ENCODE measurements at places on chromosomes 2 and 18. TPM values are rescaled to one million over a fixed set of nuclear protein-coding genes. Genes with fewer than 3 reads are reported as not detected.
A peak's percentile ranks its signal among the peaks of the same experiment; 100 is the strongest.

DNA sequence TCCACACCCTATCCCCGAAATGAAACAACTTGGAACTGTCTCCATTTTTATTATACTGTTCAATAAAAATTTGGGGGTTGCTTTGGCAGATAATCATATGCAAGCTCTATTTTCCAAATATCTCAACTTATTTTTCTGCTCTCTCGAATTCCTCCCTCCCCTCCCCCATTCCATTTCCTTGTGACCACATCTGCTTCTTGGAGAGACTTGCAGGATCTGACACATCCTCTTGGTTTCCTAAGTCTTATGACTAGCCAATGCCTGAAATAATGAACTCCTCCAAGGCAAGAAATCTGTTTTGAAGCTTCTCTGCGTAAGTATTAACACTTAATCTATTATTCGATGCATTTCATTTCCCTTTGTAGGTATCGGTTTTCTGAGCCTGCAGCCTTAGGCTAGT, 16.1 kb downstream of the TGIF1 start:
- DNase-seq: peak; percentile 36

DNA sequence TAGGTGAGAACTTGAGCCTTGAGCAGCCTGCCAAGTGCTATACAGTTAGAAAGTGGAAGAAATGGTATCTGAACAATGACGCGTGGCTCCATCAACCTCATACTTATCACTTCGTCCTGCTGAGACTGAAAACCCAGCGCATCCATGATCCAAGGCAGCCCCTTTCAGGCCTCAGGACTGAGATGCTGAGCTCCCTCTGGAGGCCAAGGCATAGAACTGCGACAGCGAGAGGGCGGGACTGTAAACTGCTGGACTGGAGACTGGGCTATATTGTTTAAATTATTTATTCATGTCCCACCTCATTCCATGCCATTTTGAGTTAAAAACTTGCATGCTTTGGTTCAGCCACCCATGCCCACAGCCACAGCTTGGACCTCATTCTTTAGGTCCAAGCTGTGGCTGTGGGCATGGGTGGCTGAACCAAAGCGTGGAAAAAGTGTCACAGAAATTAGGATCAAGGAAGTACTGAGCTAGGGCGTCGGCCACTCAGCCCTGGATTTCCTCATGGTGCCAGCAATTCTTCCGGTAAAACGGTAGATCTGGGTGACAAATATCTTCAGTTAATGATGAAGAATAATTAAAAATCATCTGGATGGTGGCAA, 195.5 kb downstream of the L3MBTL4 start:
- peak; percentile 54 for DNase-seq

GRCh38 chr18:23585007-23585871, 1.1 kb downstream of the NPC1 start:
- DNase-seq: peak; percentile 28

DNA sequence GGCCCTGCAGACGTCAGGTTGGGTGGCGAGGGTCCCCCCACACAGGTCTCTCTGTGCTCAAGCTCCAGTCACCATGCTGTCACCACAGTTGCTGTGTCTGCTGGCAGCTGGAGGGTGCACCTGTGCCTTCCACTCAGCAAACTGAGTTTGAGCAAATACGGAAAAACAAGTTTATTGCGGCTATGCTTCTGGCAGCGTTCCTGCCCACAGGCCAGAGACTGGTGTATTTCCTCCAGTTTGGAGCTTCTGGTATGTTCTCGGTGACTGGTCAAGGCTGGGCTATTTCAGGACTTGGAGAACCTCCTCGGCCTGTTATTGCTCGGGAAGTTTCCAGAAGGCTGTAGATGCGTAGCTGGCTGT, 132.6 kb downstream of the SEPTIN10 start:
- DNase-seq: no peak

- DNase-seq: peak; percentile 99
Measured at GRCh38 chr2:132415915-132416722, 486 bp upstream of the GPR39 start.

Gene PRKAG3
- total RNA-seq: not detected

DNA sequence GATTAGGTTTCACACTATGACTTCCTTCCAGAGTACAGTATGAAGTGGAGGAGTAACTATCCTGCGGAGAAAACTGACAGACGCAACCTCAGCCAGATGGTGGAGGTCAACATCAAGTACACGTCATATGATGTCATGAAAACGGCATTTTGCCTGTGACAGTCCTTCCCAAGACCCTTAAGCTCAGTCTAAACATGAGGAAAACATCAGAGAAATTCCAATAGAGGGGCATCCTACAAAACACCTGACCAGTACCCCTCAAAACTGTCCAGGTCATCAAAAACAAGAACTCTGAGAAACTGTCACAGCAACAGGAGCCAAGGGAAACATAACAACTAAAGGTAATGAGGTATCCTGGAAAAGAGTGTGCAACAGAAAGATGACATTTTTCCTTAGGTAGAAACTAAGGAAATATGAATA, 1.7 kb downstream of the RNU4ATAC start:
- peak; percentile 36 for DNase-seq

Gene SLC5A7
- not detected for total RNA-seq

DNA sequence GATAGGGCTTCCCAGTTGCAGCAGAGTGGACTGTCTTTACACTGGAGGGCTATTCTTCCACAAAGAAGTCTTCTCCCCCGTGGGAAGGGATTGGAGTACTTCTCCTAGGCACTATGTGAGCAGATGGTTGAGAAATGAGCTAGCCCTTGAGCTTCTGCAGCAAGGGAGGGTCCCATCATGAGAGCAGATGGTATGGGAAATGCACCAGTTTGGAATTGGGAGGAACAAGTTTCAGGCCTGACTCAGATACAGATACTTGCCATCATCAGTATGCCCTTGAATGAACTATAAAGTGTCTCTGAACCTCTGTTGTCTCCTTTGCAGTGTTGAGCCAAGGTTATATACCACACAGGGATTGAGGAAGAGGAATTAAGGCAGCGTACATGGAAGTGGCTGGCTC, 757.4 kb downstream of the RNF144A start:
- no peak for DNase-seq

DNA sequence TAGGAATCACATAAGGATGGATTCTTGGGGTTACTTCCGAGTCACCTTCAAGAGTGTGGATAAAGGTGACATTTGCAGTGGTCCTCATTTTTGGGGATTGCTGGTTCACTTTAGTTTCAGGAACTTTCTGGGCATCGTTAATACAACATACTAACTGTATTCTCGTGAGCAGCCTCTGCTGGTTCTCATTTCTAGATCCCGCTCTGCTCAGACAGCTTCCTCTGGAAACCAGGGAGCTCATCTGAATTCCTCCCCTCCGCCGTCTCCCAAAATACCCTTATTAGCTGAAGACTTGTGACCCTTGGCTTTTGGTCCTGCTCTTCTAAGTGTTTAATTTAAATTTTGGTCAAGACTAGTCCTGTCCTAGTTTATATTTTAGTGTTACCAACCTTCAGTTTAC, 64.5 kb downstream of the ZNF532 start:
- no peak for DNase-seq

Gene CIDEA
- total RNA-seq: not detected

Data from Daoy (cell line).